Thoracic aorta (tissue), 2 donors: ENCODE measurements at places on chromosomes 11 and 22.
A peak's percentile ranks its signal among the peaks of the same experiment; 100 is the strongest.

DNA sequence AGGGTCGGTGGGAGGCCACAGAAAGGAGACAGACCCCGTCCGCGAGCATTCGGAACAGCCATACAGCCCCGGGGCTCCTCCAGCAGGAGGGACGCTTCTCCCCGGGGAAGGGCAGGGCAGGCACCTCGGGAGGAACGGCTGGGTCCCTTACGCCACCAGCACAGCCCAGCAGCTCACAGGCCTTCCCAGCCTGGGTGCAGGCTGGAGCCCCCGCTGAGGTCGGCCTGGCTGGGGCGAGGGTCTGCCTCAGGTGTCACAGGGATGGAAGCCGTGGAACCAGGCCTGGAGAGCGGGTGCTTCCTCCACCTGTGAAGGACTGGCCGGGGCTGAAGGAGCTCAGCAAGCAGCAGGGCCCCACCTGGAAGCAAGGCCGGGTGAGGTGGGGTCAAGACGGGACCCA lies 732.3 kb downstream of the BRD1 start:
- DNase-seq, result no peak

- no peak for DNase-seq
These were observed 49.1 kb upstream of the SEPTIN5 start for GRCh38 chr22:19664951-19665783.

DNA sequence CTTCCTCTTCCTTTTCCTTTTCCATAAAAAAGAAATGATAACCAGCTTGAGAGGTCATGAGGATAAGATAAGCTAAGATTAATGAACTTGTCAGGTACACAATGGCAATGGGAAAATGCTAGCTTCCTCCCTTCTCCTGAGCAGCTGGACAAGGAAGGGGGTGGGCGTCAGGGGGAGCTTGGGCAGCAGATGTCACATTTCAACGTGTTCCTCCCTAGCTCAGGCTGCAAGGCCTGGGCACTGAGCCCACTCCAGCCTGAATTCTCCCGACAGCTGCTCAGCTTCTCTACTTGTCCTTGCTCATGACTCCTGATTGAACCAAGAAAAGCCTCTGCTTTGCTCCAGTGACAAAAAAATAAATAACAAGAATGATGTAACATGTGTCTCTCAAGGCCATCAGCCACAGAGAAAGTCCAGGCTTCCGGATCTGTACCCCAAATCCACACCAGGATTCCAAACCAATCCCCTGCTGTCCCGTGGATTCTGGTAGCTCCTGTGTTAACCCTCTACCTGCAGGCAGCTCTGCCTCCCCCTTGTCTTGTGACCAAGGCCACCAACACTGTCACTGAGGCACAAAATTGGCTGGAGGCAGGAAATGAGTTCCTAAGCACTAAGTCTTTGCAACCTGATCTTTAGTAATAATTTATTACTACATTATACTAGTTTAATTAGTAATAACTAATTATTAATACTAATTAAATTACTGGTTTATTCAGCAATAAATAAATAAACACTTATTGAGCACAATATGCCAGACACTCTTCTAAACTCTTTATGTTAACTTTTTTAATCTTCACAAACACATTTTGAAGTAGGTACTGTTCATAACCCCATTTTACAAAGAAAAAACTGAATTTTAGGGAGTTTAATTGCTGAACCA lies 146.5 kb downstream of the CCDC34 start:
- no peak for DNase-seq

- DNase-seq, result no peak
These were observed 18.4 kb upstream of the CTSC start for GRCh38 chr11:88355887-88356286.

DNA sequence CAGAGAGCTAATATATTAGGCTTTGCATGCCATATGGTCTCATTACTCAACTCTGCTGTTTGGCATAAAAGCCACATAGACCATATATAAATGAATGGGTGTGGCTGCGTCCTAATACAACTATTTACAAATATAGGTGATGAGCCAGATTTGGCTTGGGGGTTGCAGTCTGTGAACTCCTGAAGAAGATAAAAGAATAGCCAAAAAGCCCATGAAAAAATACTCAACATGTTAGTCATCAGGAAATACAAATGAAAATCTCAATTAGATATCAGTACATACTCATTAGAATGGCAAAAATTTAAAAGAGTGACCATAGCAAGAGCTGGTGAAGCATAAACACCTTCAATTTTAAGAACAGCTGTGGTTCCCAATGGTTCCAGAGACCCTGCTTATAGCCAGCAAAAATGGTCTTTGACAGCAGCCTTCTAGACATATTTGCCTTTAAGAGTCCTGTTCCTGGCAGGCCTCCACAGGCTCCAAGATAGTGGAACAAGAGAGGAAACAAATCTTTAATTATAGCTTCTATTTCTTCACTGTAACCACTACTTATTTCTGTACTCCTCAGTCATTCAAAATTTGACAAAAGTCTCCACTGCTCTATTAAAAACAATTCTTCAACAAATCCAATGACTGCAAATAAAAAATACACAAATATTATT lies 16.1 kb downstream of the C2CD3 start:
- no peak for DNase-seq

DNA sequence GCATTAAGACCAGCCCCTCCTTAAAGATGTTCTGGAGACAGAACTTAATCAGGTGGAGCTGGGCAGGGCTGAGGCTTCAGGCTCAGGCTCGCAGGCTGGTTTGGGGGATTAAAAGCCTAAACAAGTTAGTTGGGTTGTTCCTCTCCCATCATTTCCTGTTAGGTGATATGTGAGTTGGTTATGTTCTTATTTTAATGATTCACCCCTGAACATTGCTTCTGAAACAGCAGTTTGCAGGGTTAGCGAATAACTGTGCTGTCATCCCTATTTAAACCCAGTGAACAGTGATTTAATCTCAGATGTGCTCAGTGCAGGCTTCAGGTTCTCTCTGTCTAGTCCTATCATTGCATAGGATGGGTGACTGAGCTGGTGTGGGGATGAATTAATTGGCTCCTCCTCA lies 47.4 kb upstream of the BIRC3 start:
- no peak for DNase-seq

GRCh38 chr22:35257002-35257320 lies 332 bp upstream of the HMGXB4 start:
- DNase-seq, result no peak

DNA sequence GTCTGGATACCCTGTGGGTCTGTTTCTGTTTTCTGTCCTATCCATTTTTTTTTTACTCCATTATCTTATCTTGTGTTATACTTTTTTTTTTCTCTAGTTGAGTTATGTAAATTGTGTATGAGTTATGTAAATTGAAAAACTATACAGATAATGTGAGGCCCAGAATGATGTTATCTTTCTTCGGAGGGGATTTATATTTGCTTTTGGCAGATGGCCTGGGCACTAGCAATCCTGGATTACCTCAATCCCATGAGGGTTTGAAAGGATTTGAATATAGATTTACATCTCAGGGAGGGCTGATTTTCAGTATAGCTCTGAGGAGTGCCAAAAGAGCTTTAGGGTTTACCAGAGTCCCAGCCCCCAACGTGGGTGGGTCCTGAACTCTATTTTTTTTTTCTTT lies 71.0 kb downstream of the CSTPP1 start:
- no peak for DNase-seq

DNA sequence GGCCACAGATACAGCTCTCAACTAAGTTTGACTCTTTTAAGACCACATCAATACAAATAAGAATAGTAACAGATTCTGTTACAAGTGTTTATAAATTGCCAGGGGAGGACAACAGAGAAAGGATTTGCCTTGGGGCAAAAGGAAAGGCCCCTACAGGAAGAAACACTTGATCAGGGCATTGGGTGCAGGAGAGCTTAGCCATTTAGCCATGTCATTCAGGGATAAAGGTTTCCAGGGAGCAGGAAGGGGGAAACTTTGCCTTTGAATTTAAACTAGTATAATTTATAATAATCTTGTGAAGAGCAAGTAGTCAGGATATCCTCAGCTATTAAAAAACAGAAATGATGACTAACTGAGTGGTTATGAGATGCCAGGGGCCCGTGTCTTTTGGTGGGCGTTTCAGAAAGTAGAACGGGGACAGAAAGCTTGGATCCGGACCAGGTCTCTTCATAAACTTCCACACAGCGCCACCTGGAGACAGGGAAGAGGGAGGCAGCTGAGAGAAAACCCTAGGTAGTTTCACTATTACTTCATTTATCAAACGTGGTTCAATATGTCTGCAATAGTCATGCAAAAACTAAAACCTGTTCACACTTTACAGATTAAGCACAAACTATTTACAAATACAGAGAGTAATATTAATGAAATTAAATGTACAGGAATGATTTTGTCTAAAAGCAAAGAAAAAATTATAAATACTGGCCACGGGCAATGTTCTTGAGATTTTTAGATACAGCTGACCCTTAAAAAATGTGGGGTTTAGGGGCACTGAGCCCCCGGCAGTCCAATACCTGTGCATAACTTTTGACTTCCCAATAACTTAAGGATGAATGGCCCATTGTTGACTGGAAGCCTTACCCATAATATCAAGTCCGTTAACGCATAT lies 11.0 kb upstream of the SLC5A4 start:
- DNase-seq, result peak; percentile 45

- DNase-seq, result no peak
These were observed 311.5 kb downstream of the NTM start for GRCh38 chr11:131681920-131682319.

DNA sequence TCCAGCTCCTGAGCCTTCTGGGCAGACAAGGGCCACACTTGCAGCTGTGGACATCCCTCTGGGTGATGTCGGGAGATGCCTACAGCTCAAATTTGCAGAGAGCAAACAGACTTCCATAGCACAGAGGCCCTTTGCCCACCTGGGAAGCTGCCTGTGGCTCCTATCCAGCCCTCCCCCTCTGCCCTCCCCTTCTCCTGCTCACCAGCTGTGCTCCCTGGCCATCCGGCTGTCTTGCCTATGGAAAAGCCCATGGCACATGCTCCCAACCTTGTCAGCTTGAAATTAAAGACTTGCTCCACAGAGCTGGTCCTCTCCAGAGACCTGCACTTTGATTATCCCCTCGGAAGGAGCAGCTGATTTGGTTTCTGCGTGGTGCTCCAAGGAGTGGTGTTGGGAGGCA lies 118.9 kb upstream of the NECTIN1 start:
- DNase-seq, result no peak

DNA sequence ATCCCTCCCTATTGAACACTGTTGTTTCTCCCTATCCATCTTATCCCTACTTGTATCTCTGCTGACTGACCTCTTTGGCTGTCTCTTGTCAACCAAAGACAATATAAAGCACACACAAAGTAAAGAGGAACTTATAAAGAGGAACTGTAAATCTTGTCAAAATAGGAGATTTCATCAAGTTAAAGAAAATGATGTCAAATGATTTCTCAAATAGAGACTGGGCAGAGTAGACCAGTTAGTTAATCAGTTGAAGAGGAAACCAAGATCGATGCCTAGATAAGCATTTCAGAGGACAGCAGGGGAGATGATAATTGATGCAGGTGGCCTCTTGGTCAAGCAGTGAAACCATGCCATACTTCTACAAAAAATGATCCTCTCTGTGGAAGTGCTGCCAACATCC lies 22.7 kb downstream of the KCNQ1OT1 start:
- no peak for DNase-seq

GRCh38 chr22:20442485-20443284 lies 5.1 kb upstream of the SCARF2 start:
- DNase-seq, result no peak

GRCh38 chr11:47056261-47056915 lies 119.8 kb downstream of the CSTPP1 start:
- no peak for DNase-seq

- DNase-seq, result no peak
These were observed 2.5 kb downstream of the KRTAP5-4 start for GRCh38 chr11:1619449-1619848.

DNA sequence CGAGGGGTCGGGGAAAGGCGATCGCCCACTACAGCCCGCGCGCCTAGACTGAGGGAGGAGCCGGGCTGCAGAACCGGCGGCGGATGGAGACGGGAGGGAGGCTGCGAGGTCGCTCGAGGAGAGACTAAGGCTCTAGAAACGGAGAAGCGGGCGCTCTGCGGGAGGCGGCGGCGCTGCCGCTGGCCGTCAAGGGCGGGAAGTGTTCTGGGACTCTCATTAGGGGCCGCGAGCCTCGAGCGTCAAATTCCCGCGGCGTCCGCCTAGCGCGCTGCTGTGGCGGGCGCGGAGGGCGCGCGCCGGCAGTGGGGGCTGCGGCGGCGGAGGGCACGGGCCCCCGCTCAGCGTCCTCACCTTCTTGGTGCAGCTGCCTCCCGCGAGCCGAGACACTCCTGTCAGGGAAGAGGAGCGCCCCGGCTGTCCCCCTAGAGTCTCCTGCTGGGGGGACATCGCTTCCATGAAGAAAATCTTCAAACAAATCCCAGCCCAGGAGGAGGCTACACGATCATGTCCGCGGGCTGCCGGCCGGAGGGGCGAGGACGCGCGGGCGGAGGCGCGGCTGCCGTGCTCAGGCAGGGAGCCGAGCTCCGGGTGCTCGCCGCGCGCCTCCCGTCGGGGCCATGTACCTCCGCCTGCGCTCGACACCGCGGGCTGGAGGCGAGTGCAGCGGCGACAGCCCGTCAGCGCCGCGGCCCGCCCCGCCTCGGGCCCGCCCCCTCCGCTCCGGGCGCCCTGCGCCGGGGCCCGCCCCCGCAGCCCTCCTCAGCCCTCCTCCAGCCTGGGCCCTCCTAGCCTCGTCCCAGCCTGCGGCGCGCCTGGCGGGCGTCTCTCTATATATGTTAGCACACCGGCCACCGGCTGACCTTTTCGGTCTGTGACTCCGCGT lies at the start of gene ARHGAP20:
Gene ARHGAP20 (minus strand): TSS at position 662 of the 883 bp plus-strand sequence. CDS start 206 bp downstream, at position 456.
- DNase-seq, result peak; percentile 15
